Mesothelial cell of epicardium (in vitro differentiated cells): ENCODE measurements at places on chromosomes 11 and 22. TPM values are rescaled to one million over a fixed set of nuclear protein-coding genes. Genes with fewer than 3 reads are reported as not detected.

The SPDYC gene
- total RNA-seq: not detected in 3 replicates

The CDC42EP2 gene
- 10.9 to 12.3 TPM (median 11.7 TPM) in 3 replicates for total RNA-seq

The FOLR1 gene
- 0.44 to 1.0 TPM (median 0.47 TPM) in 3 replicates for total RNA-seq

The ARHGAP8 gene
- total RNA-seq: 161 to 172 TPM (median 166 TPM) in 3 replicates

The CENPM gene
- 12.5 to 14.9 TPM (median 13.3 TPM) in 3 replicates for total RNA-seq

The ABCG4 gene
- 1.9 to 2.6 TPM (median 2.0 TPM) in 3 replicates for total RNA-seq

The DSCAML1 gene
- 2.0 to 3.3 TPM (median 2.5 TPM) in 3 replicates for total RNA-seq

The ACTN3 gene
- 0.11 to 0.13 TPM (median 0.13 TPM) in 3 replicates for total RNA-seq
